T-helper 17 cell (primary cell): ENCODE measurements at places on chromosomes 1 and 21. TPM values are rescaled to one million over a fixed set of nuclear protein-coding genes. Genes with fewer than 3 reads are reported as not detected.

- DNase-seq = no peak
These were observed 183.6 kb downstream of the NR5A2 start for GRCh38 chr1:200211157-200211556.

DNA sequence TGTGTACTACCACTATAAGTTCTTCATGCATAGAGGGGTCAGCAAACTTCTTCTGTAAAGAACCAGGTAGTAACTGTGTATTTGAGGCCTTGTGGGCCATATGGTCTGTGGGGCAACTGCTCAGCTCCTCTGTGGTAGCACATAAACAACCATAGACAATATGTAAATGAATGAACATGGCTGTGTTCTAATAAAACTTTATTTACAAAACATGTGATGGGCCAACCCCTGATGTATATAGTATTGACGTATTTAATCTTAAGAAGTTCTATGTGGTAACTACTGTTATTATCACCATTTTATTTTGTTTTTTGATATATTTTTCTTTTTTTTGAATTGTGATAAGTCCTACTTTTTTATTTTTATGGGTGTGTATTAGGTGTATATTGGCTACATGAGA is 15.4 kb downstream of the TRAF5 start:
- no peak for DNase-seq

GRCh38 chr21:41653243-41653953 is 113.5 kb downstream of the RIPK4 start:
- DNase-seq = no peak

DNA sequence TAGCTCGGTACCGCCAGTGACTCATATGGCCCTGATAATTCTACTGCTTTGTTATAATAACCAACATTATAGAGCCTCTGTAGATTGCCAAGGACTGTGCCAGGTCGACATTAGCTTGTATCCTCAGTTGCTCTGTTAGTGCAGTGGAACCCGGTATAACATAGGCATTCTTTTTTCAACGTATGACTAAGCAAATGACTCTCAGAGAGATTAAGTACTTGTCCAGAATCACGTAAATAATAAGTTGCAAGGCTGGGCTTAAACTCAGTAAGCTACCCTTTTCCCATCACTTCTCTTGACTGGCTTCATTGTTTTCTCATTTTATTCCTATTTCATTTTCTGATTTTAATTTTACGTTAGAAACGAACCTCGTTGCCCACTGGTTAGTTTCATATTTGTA is 85.1 kb downstream of the UBE4B start:
- no peak for DNase-seq

DNA sequence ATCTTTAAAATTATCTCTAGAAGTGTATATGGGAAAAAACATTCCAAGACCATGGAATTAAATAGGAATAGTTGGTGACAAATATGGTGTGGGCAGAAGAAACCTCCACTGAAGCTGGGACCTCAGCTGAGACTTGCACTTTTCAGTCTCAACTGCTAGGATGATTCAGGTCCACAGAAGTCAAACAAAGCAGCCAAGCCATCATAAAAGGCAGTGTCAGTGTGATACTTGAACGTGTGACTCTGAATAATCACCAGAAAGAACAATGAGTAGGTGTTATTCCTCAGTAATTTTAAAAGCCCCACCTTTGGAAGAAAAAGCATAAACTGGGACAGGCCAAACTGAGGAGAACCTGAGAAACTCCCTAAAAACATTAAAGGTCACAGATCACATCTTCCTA is 90.7 kb downstream of the ZNF281 start:
- no peak for DNase-seq

GRCh38 chr21:42062236-42063022 is 8.7 kb upstream of the UMODL1 start:
- DNase-seq = peak; percentile 86

- no peak for DNase-seq
These were observed 8.1 kb downstream of the MTHFR start for GRCh38 chr1:11797525-11798216.

DNA sequence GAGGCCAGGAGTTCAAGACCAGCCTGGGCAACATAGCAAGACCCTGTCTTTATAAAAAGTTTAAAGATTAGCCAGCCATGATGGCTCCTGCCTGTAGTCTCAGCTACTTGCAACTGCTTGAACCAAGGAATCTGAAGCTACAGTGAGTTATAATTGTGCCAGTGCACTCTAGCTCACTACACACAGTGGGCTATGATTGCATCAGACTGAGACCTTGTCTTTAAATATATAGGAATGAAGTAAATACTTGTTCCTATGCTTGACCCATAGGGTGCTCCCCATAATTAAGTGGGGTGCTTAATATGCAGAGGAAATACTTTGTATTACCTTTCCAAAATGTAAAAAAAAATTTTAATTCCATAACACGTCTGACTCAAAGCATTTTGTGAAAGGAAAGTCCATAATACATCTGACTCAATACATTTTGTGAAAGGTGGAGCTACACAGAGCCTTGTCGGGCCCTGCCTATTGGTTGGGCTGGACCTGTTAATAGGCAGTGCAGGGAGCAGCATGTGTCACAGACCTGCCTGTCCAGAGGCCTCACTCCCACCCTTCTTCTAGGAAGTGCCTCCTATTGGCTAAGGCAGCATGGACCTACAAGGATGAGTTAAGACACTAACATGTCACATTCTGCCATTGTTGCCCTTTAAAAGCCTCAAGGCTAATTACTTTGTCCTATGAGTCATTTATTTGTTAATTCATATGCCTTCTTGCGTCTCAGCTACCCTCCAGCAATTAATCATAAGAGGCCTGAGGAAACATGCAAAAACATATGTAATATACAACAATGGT is 33.6 kb downstream of the CD58 start:
- DNase-seq = no peak

DNA sequence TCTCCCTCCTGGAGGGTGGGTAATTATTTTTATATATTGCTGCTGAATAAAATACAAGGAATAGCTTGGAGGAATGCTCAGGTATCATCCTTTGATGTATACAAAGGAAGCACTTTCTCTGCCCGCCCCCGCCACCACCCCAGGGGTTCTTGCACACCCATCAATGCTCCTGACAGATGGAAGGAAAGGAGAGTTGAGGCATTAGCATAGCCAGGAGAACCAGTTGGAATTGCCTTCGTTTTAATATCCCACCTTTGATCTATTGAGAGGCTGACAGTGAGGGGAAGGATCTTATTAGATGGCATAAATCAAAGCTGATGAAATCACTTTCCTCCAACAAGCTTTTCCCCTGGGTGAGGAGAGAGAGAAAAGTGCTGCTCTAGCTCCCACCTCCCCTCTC is 71.1 kb downstream of the LGR6 start:
- DNase-seq = no peak

DNA sequence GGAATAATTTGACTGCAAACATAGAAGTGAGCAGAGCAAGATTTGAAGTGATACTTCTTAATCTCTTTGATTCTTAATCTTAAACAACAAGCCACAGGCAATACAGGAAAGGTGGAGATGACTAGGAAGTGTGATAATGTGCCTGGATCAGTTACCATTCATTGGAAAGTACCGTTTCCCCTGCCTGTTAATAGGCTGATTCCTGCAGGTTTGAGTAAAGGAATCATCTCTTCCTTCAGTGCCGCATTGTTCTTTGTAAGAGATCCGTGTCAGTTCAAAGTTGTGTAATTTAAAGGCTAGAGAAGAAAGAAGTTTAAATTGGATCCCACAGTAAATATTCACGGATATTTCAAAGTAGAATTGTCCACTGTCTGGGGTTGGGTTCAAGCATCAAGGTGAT is 43.5 kb upstream of the BCL10 start:
- no peak for DNase-seq

DNA sequence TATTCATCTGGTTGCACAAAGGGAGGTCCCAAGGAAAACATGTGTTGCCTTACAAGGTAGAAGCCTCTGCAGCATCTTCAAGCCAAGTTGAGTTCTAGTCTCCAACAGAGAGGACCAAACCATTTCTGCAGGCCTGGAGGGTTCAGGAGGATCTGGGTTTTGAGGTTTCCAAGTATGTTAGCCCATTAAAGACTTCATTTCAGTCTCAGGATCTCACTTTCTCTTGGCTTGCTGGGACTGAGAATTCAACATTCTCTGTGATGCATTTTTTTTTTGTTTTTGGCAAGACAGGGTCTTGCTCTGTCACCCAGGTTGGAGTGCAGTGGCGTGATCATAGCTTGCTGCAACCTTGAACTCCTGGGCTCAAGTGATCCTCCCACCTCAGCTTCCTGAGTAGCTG is 8.8 kb upstream of the MYOCOS start:
- DNase-seq = no peak

DNA sequence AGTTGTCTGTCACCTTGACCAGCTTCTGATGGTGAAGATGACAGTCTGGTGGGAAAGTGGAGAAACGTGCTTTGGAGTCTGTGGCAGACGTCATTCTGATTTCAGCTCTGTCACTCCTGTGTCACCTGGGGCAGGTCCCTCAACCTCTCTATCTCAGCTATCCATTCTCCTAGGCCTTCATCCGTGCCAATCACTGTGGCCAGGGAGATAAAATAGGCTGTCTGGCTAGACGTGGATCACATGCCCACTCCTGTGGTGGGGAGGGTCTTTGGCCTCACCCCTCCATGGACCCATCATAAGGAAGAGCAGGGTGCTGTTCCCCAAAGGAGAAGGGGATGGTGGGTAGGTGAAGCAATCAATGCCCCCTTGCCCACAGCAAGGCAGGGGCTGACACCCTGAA is 140.3 kb downstream of the ACTL8 start:
- DNase-seq = no peak

- DNase-seq = no peak
These were observed 83.2 kb downstream of the RGL1 start for GRCh38 chr1:183887826-183888819.

GRCh38 chr1:240827786-240828185 is 215.8 kb upstream of the GREM2 start:
- no peak for DNase-seq

- no peak for DNase-seq
These were observed 100.6 kb upstream of the RUNX1 start for GRCh38 chr21:35149698-35150097.

DNA sequence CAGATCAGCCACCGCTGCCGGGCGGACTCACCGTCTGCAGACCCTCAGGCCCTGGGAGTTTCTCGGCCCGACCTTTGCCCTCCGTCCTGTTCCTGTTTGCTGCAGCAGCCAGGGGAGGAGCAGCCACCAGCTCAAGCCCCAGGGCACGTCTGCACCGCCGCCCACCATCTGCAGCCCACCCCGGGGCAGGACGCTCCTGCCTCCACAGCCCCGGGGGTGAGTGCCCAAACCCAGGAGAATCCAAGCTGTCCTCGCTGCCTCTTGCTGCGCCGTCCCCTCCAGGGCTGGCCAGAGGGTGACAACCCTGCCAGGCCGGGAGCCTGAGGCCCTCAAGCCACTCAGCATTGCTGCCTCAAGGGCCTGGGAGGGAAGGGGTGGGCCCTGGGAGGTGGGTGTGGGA is 1.2 kb upstream of the SLC25A34 start:
- DNase-seq = no peak

DNA sequence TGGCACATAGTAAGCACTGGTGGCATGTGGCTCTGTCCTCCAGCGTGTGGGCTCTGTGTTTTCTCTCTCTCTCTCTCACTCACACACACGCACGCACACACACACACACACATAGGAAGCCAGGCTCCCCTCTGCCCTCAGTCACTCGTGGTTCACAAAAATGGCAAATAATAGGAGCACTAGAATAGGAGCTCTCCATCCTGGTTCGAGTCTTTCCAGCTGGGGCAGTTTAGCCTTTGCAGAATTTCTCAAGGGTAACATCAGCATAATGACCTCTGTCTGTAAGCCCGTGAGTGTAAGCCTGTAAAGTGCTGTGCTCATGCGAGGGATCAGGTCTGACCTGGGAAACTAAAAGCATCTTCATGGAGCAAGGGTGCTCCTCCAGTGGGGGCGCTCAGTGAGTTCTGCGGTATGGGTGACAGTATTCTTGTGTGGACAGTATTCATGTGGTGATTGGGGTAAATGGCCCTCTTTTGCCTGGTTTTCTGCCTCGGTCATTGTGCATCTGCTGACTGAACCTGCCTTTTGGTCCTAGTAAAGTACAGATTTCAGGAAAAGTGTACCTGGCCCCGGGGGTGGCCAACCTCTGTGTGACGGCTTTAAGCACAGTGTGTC is 842 bp upstream of the ZC3H12A start:
- DNase-seq = no peak

DNA sequence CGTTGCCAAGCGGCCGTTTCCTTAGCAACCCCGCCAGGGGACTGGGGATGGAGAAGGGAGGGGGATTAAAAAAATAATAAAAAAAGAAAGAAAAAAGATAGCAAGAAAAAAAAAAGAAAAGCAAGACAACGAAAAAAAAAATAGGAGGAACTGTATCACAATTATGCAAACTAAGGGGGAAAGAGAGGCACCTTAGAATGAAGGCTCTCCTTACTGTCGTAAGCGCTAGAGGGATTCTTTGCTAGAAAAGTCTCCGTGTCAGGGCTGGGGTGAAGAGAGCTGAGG is 625 bp upstream of the NEGR1 start:
- DNase-seq = no peak

DNA sequence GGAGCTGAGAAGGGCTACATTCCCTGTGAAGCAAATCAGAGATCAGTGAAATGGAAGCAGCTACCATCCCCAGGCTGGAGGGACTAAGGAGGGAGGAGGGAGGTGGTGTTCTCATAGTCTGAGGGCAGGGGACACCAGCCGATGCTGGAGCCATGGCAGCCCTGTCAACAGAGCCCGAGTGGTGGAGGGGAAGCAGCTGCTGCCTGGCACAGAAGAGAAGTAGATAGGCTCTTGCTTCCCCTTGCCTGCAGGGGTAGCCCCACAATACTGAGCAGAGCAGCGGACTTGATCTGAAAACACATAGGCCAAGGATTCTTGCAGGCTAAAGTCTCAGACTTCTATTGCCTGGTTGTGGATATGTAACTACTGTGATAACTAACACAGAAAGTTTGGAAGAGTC is 255.1 kb downstream of the FGGY start:
- no peak for DNase-seq

GRCh38 chr1:230818367-230818766 is 50.0 kb downstream of the C1orf198 start:
- no peak for DNase-seq

GRCh38 chr1:230375780-230376179 is 50.4 kb downstream of the PGBD5 start:
- no peak for DNase-seq

GRCh38 chr1:201359031-201359872 is 18.2 kb downstream of the TNNT2 start:
- no peak for DNase-seq

DNA sequence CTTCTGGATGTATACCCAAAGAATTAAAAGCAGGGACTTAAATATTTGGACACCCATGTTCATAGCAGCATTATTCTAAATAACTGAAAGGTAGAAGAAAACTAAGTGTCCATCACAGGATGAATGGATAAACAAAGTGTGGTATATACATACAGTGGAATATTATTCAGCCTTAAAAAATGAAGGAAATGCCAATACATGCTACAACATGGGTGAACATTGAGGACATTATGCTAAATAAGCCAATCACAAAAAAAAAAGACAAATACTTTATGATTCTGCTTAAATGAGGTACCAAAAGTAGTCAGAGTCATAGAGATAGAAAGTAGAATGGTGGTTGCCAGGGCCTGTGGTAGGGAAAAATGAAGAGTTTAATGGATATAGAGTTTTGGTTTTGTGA is 14.1 kb downstream of the EEIG2 start:
- no peak for DNase-seq

- DNase-seq = no peak
These were observed 109.6 kb downstream of the ZBTB18 start for GRCh38 chr1:244160455-244161235.

Gene TRAF3IP3
- total RNA-seq = 286 TPM

Gene MRPL55
- total RNA-seq = 55.2 TPM

Gene AMY2B
- 29.3 TPM for total RNA-seq

Gene COL24A1
- total RNA-seq = 3.3 TPM

Gene CNKSR1
- 5.4 TPM for total RNA-seq

Gene SELL
- total RNA-seq = 205 TPM

Gene DNAI4
- 7.2 TPM for total RNA-seq

Gene ADCY10
- total RNA-seq = 1.4 TPM

Gene NBPF20
- total RNA-seq = 3.6 TPM
